ENCODE measurements at places on chromosomes 12 and 14.

DNA sequence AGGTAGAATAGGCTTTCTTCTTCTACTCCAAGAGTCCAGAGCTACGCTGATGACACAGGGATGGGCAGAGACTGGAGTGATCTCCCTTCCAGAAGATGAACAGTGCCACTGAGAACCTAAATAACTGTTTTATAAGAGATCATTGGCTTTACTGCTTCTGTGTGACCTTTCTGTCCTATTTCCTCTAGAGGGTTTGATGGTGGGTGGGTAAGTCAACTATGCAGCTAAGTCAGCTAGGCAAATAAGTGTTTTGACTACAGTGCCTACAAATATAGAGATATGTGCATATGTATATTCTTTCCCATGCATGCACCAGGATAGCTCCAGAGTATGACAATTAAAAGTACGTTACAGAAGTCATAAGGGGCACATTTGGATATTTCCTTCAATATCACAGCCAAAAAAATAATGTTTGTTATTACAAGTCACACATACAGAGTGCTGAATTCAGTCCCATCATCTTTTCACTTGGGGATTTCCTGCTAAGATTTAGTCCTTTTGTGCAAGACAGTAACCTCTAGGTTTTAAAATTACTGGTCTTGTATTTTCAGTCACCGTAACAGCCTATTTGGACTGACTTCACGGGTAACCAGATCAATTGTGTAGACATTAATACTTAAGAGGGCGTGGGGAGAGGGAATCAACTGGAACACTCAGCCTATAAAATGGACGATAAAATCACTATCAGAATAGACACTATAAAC lies 412.6 kb upstream of the SOX5 start:
- no peak for DNase-seq

DNA sequence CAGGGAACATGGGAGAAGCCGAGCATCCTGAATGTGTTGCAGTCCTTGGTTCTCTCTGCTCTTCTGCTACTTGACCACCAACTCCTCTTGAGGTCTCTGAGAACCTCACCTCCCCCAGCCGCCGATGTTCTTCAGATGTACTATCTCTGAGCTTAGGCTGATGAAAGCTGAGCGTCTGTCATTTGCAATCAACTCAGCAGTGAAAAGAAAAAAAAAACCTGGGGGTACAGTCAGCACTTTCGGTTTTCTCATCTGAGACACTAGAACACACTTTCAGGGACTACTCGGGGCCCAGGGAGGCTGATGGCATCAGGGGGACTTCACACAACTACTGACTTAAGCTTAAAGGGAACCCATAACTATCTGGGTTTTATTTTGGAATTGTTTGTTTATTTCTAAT lies 9.6 kb upstream of the FLVCR2 start:
- no peak for DNase-seq

DNA sequence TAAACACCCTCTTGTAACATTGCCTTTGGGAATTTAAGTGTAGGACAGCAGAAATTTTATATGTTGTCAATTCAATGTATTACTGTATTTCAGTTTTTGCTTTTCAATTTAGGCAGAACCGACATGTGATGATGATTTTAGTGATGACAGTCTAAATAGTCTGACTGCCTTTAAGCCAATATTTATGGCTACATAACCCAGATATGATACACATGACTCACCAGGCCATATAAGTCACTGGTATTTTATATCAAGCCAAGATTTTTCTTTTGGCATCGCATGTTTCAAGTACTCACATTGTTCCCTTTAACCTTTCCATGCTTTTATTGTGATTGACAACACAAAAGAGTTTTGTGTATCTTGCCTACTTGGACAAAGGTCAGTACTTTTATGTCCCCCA lies 13.6 kb upstream of the PPM1A start:
- DNase-seq, result no peak

DNA sequence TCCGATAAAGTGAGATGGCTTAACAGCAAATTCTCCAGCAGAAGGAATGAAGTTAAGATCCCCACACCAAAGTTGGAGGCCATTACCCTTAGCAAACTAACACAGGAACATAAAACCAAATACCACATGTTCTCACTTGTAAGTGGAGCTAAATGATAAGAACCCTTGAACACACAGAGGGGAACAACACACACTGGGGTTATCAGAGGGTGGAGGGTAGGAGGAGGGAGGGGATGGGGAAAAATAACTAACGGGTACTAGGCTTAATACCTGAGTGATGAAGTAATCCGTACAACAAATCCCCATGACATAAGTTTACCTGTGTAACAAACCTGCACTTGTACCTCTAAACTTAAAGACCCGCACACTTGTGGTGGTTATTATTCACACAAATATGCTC lies 240.4 kb upstream of the NAV3 start:
- DNase-seq, result no peak

GRCh38 chr14:58239244-58240195 lies 5.1 kb upstream of the PSMA3 start:
- DNase-seq, result peak; percentile 53

- peak; percentile 89 for DNase-seq
Measured at GRCh38 chr14:68753690-68754089, 39.2 kb downstream of the ZFP36L1 start.

DNA sequence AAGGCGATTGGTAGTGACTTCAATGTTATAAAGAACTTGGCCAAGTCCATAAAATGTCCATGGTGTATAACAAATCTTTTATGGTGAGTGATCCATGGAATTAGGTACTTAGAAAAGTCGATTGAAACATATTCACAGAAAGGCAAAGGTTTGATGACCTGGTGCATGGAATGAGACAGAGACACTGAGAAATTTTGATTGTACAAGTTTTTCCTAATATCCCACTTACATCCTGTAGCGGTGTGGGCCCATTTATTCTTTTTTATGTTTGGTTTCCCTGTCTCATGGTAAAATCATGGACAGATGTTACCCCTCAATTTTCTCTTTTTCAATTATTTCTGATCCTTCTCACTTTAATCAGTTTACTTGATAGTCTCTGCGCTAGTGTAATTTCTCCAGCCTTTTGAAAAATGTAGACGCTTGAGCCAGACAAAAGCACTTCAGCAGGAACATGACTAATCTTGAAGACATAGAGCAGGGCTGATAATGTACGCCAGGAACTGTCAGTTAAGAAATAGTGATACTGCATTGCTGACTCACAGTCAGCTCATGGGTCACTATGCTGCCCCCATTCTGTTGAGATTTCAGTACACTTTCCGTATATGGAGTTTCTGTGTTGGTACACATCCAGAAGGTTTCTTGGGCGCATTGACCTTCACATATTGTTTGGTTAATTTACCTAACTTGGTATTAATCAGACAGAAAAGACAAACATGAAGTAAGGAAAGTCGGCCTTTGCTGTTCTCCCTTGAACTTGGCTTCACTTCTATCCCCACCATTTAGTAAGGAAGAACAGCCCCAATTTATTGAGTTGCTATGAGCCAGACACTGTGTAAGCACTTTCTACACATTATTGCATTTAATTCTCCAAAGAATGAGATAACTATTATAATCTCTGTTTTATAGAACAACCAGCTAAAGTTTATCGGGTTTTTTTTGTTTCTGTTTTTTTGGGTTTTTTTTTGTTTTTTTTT lies 841.7 kb downstream of the DIO2 start:
- DNase-seq, result peak; percentile 51

GRCh38 chr12:104751120-104751519 lies 207.0 kb downstream of the SLC41A2 start:
- no peak for DNase-seq

- no peak for DNase-seq
Measured at GRCh38 chr14:90805662-90806540, 10.3 kb downstream of the TTC7B start.

DNA sequence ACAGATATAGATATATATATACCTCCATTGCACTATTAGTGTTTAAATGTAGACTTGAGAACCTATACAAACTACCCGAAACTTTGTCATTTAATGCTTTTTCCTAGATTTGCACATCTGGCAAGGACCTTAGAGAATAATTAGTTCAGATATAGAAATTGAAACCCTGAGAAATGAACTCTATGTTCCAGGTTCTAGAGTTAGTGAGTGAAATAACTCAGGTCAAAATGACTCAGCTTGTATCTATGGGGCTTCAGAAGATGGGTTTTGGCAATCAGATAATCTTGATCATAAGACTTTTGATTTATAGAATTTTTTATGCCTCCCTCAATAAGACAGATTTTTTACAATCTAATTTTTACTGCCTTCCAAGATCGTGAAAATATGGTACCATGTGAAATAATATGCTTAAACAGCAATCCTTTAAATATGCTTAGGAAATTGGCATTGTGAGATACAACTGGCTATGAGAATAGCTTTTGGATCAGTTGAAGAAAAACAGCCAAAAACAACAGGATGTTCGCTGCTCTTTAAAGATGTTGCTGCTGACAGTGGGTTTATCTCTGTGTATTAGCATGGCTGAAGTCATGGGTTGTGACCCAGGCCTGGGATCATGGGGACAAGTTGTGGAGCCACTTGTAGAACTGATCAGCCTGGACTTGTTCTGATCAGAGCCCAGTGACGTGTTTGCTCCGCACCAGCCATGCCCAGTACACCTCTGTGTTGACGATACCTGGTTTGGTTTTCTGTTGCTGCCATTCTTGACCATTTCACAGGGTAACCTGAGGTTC lies 63.6 kb downstream of the TTLL5 start:
- no peak for DNase-seq

DNA sequence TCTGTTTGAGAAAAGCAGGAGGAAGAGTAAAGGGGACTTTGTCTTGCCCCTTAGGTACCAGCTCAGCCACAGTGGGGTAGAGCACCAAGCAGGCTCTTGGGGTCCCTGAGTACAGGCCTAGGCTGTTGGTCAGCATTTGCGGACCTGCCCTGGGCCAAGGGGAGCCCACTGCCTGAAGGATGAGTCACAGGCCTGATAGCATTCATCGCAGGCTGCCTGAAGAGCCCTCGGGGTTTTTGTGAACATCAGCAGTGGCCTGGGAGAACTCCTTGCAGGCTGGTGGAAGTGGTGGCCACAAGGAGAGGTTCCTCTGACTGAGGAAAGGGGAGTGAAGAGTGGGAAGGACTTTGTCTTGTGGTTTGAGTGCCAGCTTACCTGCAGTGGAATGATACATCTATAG lies 25.0 kb upstream of the P2RX7 start:
- DNase-seq, result no peak

- no peak for DNase-seq
Measured at GRCh38 chr12:31796270-31796951, 67.6 kb upstream of the AMN1 start.

GRCh38 chr14:79842270-79842669 lies 369.0 kb downstream of the DIO2 start:
- DNase-seq, result peak; percentile 9

- DNase-seq, result no peak
Measured at GRCh38 chr12:3950714-3951320, 77.6 kb upstream of the PARP11 start.

- no peak for DNase-seq
Measured at GRCh38 chr14:88599326-88599725, 36.5 kb downstream of the ZC3H14 start.

DNA sequence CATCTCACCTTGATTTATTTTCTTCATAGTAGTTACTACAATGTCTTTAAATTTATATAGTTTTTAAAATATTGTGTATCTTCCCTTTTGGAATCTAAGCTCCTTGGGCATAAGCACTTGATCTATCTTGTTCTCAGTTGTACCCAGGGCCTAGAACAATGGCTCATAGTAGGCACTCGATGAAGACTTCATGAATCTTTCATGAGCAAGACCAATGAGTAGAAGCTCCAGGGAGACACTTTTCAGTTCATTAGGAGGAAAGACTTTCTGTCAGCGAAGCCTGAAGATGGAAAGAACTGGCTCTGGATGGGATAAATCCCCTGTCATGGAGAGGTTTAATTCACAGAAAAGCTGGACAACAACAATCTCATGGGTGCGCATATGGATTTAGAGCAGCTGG lies 140.2 kb upstream of the CRY1 start:
- DNase-seq, result no peak

- DNase-seq, result no peak
Measured at GRCh38 chr14:93056166-93056839, 59.4 kb downstream of the ITPK1 start.

- no peak for DNase-seq
Measured at GRCh38 chr12:46177837-46178608, 90.8 kb downstream of the SLC38A1 start.

DNA sequence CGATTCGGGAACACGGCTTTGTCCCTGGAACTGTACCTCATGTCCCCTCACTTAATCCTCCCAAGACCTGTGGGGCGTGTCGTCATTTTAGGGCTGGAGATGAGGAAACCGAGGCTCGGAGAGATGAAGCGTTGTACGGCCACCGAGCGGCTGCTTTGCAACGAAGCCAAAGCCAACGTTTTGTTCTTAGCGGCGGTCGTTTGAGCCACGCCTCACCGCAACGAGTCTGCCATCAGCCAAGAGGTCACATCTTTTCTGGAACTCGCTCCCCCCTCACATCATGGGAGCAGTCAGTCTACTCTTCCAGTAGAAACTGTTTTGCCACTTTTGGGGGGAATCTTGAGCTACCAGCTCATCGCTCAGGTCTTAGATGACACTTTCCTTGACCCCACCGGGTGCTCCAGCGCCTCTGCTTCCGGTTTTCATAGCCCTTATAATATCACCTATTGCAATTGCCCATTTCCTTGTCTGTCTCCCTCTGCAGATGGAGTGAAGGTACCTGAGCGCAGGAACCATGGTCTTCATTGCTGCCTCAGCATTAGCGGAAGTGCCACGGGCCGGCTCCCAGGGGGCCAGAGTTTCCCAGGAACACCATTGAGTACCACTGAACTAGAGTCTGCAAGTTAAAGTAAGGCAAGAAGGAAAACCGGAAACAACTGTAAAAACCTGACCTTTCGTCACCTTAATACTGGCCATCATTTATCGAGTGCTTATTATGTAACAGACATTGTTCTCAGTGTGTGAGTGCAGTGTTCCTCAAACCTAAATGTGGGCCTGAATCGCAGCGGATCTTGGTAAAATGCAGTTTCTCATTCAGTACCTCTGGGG lies 19.6 kb downstream of the NINJ2 start:
- DNase-seq, result peak; percentile 20

DNA sequence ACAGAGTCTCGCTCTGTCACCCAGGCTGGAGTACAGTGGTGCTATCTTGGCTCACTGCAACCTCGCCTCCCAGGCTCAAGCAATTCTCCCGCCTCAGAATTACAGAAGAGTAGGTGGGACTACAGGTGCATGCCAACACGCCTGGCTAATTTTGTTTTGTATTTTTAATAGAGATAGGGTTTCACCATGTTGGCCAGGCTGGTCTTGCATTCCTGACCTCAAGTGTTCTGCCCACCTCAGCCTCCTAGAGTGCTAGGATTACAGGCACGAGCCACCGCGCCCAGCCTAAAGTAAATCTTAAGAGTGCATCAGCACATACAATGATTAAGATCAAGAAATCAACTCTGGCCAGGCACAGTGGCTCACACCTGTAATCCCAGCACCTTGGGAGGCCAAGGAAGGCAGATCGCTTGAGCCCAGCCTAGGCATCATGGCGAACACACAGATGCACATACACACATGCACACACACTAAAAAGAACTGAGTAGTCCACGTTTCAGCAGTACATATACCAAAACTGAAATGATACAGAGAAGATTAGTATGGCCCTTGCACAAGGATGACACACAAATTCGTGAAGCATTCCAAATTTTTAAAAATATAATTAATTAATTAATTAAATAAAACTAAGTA lies 65.0 kb downstream of the HECTD1 start:
- DNase-seq, result no peak

GRCh38 chr14:88863167-88863566 lies 38.7 kb downstream of the TTC8 start:
- DNase-seq, result no peak

- DNase-seq, result no peak
Measured at GRCh38 chr14:63611078-63611477, 30.6 kb downstream of the WDR89 start.

GRCh38 chr12:56348776-56349175 lies 10.1 kb downstream of the IL23A start:
- DNase-seq, result no peak

All from AG10803 (cell line).